Memory B cell (primary cell): ENCODE measurements at places on chromosomes 12 and 14.

DNA sequence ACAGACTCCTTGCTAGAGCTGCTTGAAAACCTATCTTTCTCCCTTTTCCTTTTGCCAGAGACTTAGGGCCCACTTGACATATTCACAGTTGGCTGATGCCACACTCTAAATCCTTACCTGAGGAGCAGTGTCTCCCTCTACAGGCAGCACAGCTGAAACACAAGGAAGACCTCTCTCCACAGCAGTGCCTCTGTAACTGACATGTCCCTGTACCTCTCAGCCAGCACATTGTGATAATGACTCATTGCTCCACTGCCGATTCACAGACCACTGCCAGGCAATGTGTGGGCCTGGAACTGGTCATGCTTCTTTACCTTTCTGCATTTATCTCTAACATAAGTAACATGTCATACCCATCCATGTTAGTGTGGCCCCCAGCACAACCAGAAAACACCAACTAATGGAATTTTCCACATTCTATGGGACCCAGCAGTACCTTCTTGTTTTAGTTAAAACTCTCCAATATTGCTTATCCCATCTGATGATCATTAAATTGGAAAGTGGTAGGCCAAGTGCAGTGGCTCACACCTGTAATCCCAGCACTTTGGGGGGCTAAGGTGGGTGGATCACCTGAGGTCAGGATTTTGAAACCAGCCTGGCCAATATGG is 56.5 kb downstream of the GTF2A1 start:
- DNase-seq, result no peak

DNA sequence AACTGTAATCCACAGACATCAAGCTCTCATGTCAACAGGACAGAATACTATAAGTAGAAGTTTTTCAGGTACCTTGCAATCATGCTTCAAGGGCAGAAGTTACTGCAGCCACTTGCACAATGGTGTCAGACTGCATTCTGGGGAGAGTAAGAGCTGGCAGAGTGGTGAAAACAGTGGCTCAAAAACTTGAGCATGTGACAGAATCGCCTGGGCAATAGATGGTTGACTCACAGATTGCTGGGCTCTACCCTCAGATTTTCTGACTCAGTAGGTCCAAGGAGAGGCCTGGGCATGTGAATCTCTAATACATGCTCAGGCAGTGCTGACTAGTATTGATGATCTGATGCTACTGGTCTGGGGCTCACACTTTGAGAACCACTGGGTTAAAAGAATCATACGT is 187.8 kb downstream of the TBX5 start:
- no peak for DNase-seq

DNA sequence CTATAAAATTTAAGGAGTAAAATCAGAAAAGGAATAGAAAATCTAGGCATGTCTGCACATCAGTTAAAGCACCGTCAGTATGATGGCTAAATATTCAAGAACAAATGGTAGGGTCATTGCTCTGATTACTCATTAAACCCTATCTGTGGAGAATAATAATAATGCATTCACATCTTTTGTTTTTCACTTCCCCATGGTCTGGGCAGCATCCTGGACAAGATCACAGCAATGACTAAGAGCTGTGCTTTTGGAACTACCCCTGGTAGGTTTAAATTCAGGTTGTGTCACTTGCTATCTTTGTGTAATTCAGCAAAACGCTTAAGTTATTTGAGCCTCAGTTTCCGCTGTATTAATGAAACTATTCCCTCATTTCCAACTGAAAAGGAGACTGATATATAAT is 33.1 kb downstream of the C12orf42 start:
- DNase-seq, result no peak

GRCh38 chr12:3629057-3629830 is 123.7 kb downstream of the CRACR2A start:
- no peak for DNase-seq

GRCh38 chr12:69435644-69436043 is 34.5 kb upstream of the FRS2 start:
- DNase-seq, result no peak

DNA sequence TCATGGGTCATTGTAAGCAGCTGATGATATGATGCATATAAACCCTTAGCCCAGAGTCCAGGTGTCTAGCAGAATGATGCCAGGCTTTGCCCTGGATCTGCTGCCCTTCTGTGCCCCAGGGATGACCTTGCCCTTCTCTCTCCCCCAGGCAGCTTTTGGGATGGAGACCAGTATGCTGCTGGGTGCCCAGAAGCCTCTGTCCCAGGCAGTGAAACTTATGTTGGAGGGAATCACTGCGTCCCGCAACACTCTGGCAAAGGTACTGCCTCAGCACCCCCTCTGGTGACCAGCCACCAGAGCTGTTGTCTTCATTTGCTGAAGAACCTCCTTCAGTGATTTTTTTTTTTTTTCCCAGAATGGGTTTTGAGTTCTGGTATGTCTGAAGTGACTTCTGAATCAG is 23.3 kb downstream of the CYP46A1 start:
- DNase-seq, result no peak

GRCh38 chr12:50192908-50193307 is 25.7 kb upstream of the CERS5 start:
- no peak for DNase-seq

DNA sequence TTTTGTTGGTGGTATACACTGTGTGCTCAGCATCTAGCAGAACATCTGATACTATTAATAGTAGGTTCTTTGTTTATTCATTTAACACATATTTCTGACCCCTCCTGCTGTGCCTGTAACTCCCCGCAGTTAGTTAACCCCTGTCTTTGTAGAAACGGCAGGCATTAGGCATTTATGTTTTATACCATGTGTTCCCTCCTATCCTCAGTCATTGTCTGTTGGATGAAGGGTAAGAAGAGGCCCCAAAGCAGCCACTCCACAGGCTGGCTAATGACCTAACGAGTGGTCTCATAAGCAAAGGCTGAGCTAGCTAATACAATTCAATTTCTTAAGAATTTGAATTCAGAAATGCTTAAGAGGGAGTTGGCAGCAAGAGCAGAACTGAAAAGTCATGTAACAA is 170.8 kb downstream of the TMX1 start:
- DNase-seq, result no peak

DNA sequence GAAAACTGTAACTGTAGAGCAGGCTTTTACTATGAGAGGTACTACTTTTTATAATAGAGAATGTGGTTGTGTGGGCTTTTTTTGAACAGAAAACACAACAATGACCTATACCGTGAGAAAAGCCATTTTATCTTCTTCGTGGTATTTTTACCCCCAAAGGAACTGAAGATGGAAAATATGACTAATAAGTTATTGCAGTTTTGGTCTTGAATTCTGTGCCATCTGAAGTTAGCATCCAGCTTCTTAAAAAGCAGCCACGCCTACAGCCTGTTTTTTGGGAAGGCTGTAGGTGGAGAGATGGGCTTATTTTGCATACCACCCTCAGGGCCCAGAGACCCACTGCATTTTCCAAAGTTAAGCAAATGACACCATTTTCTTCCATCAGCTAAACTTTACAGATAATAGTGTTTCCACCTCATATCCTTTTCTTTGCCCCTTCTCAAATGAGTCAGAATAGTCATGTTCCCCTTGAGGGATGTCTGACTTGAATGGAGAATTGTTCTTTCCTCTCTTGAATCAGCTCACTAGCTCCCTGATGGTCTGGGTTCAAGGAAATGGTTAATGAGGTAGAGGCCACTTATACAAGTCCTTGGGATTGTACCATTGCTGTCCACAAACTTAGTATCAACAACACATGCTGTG is 53.0 kb downstream of the TBC1D30 start:
- DNase-seq, result no peak

DNA sequence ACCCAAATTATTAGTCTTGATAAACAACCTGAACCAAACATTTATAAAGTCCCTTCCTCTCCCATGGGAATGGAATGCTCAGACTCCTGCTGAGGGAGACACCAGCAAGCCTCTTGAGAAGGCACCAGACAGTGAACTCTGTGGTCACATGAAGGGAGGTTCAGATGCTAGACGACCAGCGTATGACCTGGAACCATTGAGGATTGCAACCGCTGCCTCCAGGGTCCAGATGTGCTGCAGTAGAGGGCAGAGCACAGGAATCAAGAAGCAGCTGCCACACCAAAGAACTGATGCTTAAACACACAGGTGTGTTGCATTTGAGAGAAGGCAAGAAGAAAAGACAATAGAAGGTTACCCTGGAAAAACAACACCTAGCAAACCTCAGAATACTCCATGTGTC is 592.4 kb downstream of the AACS start:
- no peak for DNase-seq

DNA sequence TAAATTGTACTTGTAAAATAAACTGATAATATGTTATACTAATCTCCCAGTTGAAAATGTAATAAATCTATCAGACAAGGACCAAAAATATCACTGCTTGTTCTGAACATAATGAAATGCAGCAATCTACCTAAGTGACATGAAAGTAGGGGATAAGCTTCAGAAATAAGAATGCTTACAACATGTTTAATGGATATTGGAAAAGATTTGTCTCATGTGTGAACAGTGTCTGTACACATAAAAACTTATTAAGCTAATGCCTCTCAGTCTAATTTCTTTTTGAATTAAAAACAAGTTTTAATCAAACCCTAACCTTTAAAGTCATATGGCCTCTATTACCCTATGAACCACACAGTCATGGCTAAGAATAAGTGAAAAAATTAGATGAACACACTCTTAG is 465.3 kb downstream of the MDGA2 start:
- no peak for DNase-seq

DNA sequence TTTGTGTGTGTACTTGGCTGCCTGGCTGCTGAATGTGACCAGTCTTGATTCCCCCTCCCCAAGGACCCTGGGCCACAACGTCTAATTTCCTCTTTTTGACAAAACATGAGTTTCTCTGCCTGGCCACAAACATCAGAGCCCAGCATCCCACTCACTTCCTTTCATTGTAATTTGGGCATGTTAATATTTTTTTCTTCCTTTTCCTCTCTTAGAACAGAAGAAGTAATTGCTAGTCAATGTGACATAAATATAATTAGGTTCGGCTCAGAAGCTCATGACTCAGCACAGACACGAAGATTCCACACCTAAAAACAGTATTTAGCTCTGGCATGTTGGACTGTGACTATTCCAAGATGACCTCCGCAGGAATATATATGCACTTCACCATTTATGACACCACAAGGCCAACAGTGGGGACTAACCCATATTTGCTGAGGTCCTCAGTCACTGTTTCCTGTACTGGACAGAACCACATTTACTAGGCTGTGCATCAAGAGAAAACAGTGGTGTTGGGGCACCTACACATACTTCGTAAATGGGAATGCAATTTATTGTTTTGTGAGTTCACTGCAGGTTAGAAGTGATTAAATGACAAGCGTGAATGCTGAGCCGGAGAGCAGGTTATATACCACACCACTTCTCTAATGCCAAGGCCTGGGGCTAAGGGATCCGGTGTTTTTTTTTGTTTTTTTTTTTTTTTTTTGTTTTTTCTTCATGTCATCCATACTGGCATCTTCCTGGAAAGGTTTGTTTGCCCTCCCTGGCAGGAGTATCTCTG is 4.2 kb downstream of the GSG1 start:
- no peak for DNase-seq

GRCh38 chr14:72619111-72619571 is 274.8 kb downstream of the DPF3 start:
- DNase-seq, result no peak

- DNase-seq, result no peak
Measured at GRCh38 chr12:5433081-5433844, 1.4 kb downstream of the NTF3 start.

- no peak for DNase-seq
Measured at GRCh38 chr14:99450266-99450665, 30.4 kb downstream of the SETD3 start.

DNA sequence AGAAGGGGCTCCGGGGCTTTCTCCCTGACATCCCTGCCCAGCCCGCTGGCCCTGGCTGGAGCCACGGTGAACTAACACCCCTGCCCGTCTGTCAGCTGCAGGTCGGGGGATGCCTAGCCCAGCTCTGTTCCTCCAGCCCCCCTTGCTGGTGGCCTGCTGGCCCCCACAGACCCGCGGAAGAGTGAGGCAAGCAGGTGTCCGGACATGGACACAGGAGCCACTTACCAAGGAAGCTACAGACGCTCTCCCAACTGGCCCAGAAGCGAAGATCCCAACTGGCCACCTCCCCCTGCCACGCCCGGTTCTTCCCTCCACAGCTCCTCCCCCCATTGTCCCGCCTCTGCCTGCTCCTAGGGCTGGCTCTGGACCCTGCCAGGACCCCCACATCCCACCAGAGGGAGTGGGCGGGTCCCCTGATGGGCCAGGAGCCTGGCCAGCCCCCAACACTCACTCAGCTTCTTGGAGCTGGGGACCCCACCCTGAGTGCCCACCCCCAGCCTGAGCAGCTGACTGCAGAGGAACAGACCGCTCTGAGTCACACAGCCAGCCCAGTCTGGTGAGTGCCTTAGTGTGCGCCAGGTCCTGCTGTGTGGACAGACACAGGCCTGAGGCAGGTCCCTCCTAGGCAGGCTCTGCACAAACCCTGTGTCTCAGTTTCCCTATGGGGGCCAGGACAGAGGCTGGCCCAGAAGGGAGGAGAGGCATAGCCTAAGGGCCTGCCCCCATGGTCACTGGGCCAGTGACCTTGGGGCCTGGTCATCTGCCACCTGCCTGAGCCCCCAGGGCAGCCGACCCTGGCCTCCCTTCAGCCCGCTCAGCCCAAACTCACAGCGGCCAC is 7.7 kb downstream of the AHNAK2 start:
- DNase-seq, result no peak

DNA sequence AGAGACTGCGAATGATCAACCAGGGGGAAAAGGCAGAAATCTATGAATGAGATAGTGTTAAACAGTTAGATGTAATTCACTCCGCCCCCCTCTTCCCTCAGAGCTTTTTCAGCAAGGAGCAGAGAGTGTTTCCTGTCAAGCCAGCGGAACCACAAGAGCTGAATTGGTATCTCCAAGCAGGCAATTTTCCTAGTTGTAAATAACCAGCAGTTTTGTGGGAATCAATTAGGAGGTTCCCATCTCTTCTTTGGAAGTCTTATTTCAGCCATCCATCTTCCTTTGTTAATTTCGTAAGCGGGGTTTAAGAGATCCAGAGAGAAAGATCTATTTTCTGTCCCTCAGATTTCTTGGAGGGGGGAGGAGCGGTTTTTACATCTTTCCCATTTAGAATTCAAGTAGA is 178.0 kb downstream of the FOXN3 start:
- DNase-seq, result no peak

DNA sequence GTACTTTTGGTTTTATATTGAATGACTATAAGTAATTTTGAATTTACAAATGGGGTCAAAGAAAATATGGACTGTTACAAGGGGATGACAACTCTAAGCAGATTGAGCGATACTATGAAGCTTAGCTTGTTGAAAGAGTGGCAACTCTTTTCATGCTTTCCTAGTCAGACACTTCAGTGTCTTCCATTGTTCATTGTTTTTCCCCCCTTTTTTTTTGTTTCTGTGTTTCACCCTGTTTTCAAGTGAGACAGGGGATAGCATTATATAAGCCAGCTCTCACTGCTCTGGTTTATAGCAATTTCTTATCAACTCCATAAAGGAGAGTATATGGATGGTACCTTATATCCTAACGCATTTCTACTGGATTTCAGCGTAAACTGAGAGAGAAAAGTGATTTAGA is 24.6 kb downstream of the PEBP1 start:
- DNase-seq, result no peak
